ENCODE measurements at places on chromosomes 2 and 18.

- DNase-seq: no peak
Measured at GRCh38 chr2:118112771-118113334, 24.6 kb downstream of the INSIG2 start.

DNA sequence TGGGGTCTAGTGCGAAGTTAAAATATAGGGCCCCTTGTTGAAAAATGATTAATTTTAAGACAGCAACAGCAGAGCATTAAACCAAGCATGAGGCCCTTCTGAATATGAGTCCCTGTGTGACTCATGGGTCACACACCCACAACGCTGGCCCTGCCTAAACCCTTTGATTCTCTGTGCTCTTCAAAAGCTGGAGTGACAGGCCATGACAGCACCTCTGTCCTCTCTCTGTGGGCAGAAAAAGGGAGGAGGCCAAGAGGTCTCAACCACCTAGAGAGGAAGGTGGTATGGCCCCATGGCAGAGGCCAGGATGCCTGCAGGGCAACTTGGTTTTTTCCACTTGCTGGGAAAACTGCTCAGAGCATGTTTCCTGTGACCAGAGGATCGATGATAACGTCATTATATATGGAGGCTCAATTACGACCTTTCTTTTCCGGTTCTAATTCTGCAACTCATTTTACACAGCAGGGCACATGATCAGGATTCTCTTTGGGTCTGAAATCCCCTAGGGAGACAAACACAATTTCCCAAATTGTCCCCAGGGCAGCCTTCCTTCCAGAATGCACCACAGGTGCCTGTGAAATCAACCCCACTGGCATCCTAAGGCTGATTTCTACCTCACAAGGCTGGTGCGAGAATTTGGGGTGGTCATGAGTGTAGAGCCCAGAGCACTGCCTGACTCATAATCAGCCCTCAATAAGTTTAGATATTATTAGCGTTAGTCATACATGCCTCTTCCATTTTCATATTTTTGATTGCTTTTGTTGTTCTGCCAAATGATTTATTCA lies 102.0 kb upstream of the PPP1CB start:
- no peak for DNase-seq

DNA sequence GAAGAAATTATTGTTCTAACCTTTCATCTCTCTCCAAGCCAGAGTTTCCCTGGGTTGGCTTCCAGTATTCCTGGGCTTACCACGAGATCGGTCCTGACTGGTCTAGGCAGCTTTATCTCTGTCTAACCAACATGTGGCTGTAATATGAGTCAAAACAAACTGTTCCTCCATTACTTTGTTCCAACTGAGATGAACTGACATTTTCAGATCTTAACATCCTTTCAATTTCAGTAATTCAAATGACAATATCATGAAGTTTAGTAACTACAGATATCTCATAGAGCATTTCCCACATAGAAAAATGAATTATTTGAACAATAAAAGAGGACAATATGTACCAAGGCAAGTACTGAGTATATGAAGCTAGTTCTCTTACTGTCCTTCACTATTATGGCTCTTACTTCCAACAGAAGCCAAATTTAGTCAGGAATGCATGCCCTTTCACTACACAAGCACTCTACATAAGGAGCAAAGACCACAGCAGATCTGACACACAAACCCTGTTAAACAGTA lies 15.5 kb downstream of the SLC25A12 start:
- DNase-seq: peak; percentile 32

DNA sequence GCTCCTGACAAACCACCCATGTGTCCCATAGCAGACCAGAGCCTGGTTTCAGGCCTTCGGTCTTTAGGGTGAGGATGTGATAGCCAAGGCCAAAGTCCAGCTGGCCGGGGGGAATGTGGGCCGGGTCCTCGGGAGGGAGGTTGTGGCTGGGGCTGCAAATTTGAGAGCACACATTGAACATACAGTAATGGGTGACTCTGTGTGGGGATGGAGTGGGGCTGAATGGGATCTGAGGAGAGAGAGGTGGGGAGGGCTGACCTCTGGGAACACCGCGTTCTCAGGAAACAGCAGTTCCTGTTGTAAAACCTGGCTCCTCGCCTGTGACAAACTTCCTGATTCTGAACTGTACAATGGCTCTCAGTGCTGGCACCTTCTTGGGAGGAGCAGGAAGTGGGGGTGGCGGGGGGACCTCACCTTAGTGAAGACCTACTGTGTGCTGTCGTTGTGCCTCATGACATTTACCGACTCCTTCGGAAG lies 48.8 kb downstream of the MCFD2 start:
- DNase-seq: peak; percentile 54

GRCh38 chr2:71223767-71224333 lies 3.1 kb downstream of the PAIP2B start:
- DNase-seq: peak; percentile 45

- DNase-seq: no peak
Measured at GRCh38 chr2:7765236-7765635, 848.0 kb downstream of the RNF144A start.

DNA sequence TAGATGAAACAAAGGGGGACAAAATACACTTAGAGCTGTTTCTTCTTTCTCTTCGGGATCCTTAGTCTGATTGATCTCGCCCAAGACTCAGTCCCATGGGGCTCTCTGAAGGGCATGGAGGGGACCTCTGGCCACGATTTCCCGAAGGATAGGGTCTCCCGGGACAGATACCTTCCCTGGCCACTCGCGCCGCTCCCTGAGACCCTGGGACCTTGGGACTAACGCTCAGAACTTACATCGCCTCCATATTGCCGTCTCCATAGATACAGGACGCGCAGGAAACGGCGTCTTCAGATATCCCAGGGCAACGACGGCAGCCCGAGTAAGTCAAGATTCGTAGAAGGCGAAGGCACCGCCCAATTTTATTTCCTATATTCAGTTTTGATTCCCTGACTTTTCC lies at the start of gene CFAP65:
TSS of gene CFAP65 (minus strand) at position 265 of the 400 bp plus-strand sequence. CDS start 2,468 bp downstream, outside the sequence.
- DNase-seq: no peak

DNA sequence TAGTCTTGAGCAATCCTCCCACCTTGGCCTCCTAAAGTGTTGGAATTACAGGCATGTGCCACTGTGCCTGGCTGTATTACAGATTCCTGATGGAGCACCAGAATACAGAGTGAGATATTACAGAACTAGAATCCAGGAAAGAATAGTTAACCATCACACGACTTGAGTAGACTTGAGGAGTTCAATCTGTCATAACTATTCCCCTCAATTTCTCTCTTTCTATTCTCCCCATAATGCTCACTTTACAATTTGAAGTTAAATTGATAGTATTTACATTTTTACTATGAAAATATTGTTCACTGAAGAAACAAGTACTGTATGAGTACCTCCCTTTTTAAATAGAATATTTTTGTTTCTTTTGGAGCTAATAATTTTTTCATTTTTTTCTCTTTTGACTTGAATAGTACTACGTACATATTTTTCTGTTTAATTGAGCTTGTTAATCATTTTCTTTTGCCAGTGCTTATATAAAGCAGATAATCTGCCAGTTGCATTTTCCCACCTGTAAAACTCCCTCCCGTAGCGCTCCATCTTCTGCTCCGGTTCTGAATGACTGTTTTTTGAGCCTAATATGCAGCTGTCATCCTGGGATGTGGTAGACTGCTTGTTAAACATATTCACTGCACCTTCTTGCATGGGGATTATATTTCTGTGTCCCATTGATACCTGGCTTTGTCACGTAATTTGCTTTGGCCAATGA lies 105.5 kb downstream of the MYCN start:
- DNase-seq: no peak

- DNase-seq: no peak
Measured at GRCh38 chr2:20099780-20100179, 48.4 kb upstream of the LAPTM4A start.

DNA sequence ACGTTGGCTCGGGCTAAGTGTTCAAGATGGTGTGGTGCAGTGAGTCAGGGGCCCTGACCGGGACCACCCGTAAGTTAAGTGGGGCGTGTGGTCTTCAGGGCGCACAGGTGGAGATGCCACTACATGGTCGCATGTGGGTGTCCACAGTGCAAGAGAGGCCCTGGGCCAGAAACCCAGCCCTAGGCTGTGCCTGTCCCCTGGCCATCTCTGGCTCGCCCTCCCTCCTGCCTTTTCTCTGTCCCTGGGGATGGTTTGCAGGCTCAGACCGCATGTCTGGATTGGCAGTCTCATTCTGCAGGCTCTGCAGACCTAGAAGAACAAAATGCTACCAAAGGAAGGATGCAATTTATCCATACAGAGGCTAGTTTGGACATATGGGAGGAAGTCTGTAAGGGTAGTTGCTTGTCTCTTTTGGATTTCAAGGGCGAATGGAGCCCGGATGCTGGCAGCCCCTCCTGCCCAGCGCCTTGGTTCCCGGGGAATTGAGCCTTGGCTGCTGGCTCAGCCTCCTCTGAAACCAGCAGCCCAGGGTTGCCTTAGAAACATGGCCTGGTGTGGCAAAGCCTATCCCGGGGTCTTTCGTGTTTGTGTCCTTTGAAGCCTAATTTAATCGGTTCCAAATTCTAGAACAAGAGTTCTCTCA lies 417.5 kb upstream of the HS6ST1 start:
- no peak for DNase-seq

GRCh38 chr2:226601881-226602662 lies 197.5 kb downstream of the IRS1 start:
- DNase-seq: no peak

- DNase-seq: no peak
Measured at GRCh38 chr2:74080346-74080745, 67.4 kb downstream of the BOLA3 start.

DNA sequence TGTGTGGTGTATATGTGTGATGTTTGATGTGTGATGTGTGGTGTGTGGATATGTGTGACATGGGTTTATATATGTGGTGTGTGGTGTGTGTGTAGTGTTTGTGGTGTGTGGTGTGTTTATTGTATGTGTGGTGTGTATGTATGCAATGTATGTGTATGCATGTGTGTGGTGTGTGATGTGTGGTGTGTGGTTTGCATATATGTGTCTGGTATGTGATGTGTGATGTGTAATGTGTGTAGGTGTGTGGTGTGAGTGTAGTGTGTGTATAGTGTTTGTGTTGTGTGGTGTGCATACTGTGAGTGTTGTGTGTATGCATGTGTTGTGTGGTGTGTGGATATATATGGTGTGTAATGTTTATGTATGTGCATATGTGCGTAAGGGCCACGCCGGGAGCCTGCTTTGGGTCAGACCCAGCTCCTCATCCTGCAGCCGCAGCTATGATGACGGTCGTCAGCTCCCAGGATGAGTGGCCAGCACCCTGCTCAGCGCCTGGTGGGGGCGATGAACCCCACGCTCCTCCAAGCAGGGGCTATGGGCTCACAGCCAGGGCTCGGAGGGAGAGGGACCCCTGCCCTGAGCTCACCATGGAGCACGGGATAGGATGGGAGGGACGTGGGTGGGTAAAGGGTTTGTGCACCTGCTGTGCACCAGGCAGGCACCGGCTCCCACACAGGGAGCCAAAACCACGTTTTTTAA lies 331.3 kb downstream of the EIPR1 start:
- DNase-seq: no peak

DNA sequence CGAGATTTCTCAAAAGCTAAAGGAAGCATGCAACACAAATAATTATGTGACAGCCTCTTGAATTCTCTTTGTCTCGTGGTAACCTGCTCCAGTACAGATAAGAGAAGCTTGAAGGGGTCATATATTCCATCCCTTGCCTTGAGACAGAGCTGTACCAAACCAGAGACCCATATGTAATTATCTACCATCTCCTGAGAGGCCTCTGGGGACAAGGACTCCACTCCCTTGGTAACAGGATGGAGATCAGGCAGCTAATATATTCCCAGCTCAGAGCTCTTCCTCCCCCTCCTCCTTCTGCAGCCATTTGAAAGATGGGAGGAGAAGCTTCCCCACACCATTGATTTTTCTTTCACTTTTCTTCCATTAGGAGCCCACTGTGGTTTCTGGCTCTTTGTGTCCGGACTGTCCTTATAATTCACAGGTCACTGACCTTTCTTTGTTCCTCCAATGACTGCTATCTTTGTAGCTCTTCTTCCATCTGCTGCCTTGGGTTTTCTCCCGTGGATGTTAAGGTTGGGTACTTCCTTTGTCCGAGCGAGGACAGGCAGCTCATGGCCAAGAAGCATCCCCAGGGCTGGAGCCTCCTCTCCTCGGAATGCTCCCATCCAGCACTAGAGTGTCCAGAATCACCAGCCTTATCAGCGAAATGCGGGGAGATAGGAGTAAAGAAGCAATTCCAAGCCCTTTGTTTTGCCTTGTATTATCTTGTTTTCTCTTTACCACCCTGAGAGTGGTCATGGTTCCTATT lies 72.6 kb upstream of the STPG4 start:
- DNase-seq: no peak

DNA sequence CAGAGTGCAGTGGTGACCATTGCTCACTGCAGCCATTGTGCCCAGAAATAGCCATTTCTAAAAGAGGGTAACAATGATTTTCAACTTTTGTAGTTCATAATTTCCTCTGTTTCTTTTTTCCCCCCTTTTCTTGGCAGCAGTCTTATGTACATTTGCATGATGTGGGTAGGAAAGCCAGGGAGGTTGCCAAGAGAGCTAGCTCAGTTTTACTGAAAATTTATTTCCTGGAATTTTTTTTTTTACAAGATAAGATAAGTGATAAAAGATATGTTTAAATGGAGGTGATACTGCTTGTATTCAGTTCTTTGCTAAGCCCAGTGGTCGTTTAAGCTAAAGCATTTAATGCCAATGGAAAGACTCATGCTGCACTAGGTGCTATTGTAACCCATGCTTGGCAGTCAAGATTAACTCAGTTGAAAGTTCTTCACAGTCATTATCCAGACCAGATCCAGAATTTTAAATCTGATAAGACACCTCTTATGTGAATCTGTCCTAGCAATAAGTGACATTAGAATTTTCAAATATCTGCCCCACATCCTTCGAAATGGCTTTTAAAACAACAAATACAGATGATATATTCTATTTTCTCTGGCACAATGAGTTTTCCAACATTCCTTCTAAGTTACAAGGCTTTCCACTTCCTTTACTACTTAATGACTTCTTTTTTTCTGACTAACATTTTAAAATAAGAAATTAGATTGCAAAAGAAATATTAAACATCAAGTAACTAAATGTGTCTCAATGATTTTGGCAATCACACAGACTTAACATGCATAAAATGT lies 4.4 kb upstream of the ATP8B1 start:
- no peak for DNase-seq

DNA sequence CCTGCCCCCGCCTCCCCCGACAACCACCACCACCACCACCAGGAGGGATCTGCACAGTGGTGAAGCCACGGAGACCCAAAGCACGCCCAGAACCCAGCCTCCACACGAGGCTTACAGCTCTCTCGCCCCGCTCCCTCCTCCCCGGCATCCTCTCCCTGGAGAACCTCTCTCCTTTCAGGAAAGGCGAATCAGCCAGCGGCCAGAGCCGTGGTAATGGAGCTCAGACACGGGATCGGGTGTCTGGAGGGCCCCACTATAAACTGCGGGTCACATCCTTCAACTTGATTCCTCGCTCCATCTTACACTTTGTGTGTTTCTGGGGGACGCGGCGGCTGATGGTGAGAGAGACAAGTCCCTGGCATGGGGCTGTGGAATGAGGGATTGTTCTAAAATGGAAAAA lies 271.5 kb upstream of the SIX2 start:
- no peak for DNase-seq

GRCh38 chr2:263774-264492 lies at the start of gene SH3YL1:
TSS of gene SH3YL1 (minus strand) at chr2:264032. CDS start at chr2:263984, 48 bp downstream.
- no peak for DNase-seq

- no peak for DNase-seq
Measured at GRCh38 chr2:15667809-15668556, 76.3 kb downstream of the DDX1 start.

All from HuH-7 (cell line).